Mesendoderm (in vitro differentiated cells): ENCODE measurements at places on chromosomes 11 and 22.

DNA sequence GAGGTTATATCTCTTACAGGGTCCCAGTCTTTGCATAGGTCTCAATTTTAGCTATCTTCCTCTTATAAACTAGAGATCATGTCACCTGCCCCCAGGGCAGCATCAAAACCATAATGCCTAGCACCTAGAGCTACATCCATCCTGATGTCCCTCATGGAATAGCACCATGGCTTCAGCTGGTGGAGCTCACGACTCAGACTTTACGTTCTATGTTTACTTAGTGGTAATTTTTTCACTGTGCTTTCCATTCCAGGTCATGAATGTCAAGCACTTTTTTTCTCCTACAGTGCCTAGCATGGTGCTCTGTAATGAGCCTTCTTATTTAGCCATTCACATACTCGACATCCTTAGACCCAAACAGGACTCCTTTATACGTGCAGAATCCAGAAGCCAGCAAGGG is 58.4 kb downstream of the RPUSD4 start:
- DNase-seq, result no peak

DNA sequence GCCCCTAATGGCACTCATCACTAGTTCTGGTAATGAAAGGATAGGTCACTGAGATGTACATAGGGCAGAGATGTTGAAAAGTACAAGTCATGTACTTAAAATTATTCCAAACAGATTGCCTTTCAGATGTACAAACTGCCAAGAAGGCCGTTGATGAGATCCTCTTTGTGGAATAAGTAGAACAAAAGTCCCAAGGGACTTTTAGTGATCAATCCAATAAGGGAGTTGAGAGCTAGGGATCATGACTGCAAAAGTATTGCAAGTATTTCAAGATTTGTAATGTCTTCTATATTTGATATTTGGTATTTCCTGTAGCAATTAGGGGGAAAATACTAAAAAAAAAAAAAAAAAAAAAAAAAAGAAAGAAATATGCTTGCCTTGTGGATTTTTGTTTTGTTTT is 82.2 kb downstream of the ATG16L2 start:
- no peak for DNase-seq

GRCh38 chr11:68164437-68164836 is 43.2 kb upstream of the CHKA start:
- no peak for DNase-seq

DNA sequence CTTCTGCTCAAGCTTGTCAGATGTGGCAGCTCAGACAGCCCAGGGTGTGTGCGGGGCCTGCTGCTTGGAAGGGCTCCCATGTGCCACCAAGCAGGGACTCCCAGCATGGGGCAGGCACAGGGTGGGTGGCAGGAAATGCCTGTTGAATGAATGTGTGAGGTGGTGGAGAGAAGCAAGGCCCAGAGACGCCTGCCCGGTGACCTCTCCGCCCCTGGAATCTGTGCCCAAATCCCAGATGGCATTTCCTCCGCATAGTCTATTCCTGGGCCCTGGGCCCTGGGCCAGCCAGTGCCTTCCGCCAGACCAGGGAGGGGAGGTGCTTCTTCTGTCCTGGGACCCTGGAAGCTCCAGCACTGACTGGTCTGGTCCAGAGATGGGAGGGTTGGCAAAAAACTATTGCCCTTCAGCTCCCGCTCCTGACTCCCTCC is 3.7 kb downstream of the CST6 start:
- DNase-seq, result no peak

DNA sequence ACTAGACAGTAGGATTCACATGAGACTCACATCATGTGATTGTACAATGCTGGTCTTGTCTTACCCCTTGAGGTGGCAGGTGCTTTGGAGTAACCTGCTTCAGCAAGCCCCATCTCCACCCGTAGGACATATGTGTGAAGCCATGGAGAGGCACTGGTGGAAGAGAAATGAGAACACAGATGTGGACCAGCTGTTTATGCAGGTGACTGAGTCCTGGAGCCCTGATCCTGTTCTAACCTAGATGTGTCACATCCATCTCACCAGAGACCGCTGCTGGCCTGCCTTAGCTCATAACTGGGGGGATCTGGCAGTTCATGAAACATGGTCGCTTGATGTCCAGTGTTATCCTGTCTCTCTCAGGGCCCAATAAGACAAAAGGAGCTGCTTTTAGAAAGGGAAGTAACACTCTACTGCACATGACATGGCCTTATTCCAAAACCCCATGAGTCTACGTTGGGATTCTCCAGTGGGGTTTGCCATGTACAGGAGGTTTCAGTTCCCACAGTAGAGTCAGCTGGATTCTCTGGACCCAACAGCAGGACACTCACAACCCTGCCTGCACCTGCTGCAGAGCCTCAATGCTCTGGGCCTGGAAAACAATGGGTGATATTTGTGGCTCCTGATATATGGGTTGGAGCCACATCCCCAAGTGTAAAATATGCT is 62.0 kb downstream of the GGTLC2 start:
- DNase-seq, result no peak

DNA sequence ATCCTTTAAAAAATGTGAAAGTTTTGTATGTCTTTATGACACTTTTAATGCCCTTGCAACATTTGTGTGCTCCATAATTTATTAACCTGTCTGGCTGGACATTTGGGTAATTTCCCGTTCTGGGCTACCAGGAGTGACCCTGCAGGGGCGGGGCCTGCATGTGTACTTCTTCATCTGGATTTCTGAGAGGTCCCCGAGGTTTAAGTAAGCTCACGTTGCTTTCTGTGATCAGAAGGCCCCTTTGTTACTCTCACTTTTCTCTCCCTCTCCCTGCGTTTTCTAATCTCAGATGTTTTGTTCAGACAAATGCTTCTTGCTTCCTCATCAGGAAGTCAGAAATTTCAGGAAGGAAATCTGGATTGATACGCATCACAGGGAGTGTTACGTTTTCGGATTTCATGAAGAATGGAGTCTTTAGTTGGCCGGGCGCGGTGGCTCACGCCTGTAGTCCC is 78.9 kb upstream of the CRYBB3 start:
- no peak for DNase-seq

DNA sequence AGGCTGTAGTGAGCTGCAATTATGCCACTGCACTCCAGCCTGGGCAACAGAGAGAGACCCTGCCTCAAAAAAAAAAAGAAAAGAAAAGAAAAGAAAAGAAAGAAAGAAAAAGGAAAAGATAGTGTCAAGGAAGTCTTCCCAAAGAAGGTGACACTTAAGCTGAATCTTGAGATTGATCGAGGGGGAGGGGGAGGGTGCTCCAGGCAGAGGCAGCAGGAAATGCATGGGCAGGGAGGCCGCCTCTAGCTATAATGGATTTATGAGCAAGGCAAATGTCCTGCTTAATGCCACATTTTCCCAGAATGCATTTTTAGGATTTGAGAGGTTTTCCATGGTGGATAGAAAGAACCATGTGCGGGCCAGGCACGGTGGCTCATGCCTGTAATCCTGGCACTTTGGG is 13.8 kb upstream of the DDB2 start:
- peak; percentile 31 for DNase-seq

- DNase-seq, result peak; percentile 56
Observed at GRCh38 chr11:119484741-119485605, 62.0 kb upstream of the THY1 start.
